CD4-positive, alpha-beta T cell treated with Interleukin-2 at 100 ng/mL for 4 hours (primary cell): ENCODE measurements at places on chromosomes 7 and 10.

- no peak for DNase-seq
Measured at GRCh38 chr10:30398788-30399187, 35.2 kb upstream of the MAP3K8 start.

GRCh38 chr7:105020926-105021325 is 6.9 kb downstream of the KMT2E start:
- no peak for DNase-seq

- DNase-seq: no peak
Measured at GRCh38 chr10:44196336-44196735, 188.6 kb downstream of the CXCL12 start.

GRCh38 chr7:138746073-138746472 is 44.9 kb upstream of the SVOPL start:
- peak; percentile 28 for DNase-seq

GRCh38 chr7:24724451-24725190 is 32.6 kb downstream of the GSDME start:
- no peak for DNase-seq

DNA sequence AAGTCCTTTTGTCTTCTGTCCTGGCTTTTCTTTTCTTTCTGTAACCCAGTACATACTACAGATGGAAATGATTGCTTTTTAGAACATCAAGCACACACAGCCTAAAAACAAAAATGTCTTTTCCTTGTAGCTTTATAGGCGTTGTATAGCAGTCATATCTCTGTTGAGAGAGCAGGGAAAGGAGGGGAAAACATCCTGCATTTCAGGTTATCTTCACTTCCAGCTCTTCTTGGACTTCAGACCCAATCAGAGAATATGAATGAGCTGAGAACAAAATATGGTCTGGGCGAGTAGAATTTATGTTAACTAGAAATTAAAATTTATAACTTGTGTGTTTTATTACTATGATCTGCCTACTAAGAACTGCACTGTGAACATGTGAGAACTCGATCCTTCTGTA is 14.7 kb downstream of the TMEM60 start:
- no peak for DNase-seq

DNA sequence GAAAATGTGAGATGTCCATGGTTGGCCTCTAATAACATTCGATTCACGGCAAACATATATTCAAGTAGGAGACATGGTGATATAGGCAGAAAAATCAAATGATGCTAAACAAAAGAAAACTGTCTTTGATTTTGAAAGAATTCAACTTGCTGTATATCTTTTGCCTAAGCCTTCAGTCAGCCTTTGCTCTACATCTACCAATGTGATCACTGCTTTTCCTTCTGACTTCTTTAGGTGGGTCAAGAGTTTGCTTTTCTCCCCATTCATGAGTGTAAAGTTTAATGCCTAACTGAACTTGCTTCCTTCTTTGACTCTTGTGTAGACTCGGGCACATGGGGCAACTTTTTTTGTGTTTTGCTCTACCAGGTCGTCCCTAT is 417 bp upstream of the HIF1AN start:
- DNase-seq: no peak

- DNase-seq: no peak
Measured at GRCh38 chr7:112360681-112361080, 89.6 kb upstream of the IFRD1 start.
